Progenitor cell of endocrine pancreas (in vitro differentiated cells): ENCODE measurements at places on chromosomes 4 and X. TPM values are rescaled to one million over a fixed set of nuclear protein-coding genes. Genes with fewer than 3 reads are reported as not detected.

KLHL13 gene
- total RNA-seq = 5.6 and 6.3 TPM in 2 replicates

MAGEA3 gene
- total RNA-seq = not detected in 2 replicates

GRCh38 chr4:95421869-95422268 lies 126.9 kb downstream of the UNC5C start:
- H3K4me3 ChIP-seq = no peak overlapping the region
- no peak overlapping the region for H3K27ac ChIP-seq
- H3K36me3 ChIP-seq = peaks cover 11% of the 10 kb centered on the region
- H3K27me3 ChIP-seq = no peaks in the 10 kb centered on the region

- H3K27ac ChIP-seq = no peak overlapping the region
- peaks cover 11% of the 10 kb centered on the region for H3K4me1 ChIP-seq
- no peaks in the 10 kb centered on the region for H3K36me3 ChIP-seq
These were observed 518 bp upstream of the CNKSR2 start for GRCh38 chrX:21373637-21374162.

DNA sequence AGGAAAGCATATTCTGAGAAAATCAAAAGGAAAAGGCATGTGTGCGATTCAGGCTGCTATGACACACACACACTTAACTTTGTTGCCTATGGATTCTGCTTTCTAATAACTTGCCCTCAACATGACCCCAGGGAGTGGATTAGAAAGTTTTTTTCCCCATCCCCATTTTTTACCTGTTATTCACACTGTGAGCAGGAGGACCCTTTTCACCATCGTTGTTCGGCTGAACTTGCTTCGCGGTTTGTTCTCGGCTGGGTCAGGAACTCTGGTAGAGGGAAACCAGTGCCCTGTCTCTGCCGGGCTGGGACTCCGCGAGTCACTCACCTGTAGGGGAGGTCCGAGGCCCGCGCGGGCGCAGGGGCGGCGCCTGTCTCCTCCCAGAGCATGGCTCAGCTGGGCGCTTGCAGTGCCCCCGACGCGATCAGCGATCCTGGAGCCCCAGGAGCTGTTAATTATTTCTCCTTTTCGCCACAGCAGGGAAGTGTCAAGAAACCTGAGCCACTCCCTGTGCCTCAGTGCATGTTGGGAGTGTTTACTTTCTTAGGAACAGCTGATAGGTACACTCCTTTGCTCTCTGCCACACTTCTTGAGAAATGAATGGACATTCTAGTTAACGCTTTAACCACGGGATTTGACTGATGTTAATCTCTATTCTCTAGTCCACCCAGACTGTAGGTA lies at the start of gene RASSF6:
TSS of gene RASSF6 (minus strand) at position 322 of the 678 bp plus-strand sequence. CDS start 8,641 bp downstream, outside the sequence.
- peaks cover 28% of the 10 kb centered on the region for H3K4me1 ChIP-seq
- H3K27ac ChIP-seq = peak within 1 kb of the TSS; percentile 98
- no peaks in the 10 kb centered on the region for H3K36me3 ChIP-seq
- H3K27me3 ChIP-seq = no peaks in the 10 kb centered on the region

GRCh38 chr4:15253349-15253748 lies 174.5 kb upstream of the C1QTNF7 start:
- no peaks in the 10 kb centered on the region for H3K27me3 ChIP-seq
- H3K36me3 ChIP-seq = no peaks in the 10 kb centered on the region
- no peak for DNase-seq
- no peaks in the 10 kb centered on the region for H3K4me1 ChIP-seq
- H3K27ac ChIP-seq = no peak overlapping the region
- H3K4me3 ChIP-seq = no peak overlapping the region

DNA sequence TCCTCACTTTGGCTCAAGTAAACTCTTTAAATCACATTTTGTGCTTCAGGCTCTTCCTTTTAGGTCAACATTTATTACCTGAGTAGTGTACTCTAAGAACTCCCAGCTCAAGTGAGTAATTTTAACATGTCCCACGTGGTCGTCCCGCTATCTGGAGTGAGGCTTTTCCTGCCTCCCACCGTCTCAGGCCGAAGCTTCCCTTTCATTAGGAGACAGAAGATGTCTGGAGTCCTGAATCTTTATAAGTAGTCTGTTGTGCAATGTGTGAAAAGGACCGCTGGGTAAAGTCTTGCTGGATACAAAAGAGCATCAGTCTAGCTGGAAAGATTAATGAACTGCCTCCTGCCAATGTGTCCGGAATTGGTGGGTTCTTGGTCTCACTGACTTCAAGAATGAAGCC lies 117.7 kb upstream of the NEIL3 start:
- H3K27ac ChIP-seq = peak overlapping the region; percentile 74
- H3K4me3 ChIP-seq = no peak overlapping the region
- no peaks in the 10 kb centered on the region for H3K36me3 ChIP-seq
- H3K4me1 ChIP-seq = peaks cover 6% of the 10 kb centered on the region
